MG63 (cell line): ENCODE measurements at places on chromosomes 11 and 22.

- no peak for DNase-seq
Observed at GRCh38 chr11:117287668-117288067, 3.5 kb upstream of the BACE1-AS start.

DNA sequence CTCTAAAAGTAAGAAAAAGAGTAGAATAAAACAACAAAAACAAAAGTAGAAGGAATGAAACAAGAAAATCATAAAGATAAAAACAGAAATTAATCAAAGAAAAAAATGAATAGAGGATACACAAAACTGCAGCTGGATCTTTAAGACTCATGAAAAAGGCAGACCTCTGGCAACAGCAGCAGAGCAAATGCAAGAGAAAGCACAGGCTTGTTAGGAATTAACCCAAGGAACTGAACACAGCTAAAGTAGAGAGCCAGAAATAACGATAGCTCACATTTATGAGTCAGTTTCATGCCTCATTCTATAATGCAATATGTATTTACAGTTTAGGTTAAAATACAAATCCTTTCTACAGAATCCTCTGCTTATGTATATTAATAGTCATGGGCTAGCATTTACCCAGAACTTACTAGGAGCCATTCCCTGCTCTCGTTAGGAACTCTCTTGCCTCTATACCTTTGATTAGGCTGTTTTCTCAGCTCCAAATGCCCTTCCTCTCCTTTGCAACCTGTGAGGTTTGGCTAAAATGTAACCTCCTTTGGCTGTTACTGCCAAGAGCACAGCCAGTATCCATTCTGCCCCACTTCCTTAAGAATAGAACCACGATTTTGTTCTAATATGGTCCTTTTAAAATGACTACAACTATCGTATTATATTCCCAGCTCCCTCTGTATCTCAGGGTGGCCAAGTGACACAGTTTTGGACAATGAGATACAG is 38.3 kb upstream of the NFAM1 start:
- DNase-seq, result peak; percentile 7

DNA sequence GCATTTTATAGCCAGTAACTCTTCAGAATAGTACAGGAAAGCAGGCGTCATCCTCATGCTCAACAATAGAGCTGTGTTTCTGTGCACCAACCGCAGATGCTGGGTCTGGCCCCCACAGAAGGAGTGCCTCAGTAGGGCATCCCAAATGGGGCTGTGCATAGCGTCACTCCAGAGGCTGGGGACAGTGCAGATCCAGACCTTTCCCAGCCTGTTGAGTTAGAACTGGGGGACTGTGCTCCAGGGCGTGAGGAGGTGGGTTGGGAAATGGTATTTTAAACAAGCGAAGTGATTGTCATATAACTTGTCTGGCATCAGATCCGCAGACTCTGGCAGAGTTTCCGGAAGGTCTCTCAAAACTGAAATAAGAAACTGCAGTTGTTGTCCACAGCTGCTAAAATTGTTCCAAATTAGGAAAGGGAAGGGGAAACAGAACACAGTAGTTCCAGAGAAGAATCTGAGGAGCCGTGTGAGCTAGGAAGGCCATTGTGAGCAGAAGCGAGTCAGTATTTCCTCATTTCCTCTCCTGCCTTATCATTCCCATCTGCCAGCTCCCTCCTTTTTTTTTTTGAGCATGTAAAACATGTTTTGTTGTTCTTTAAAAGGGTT is 52.2 kb downstream of the JAM3 start:
- DNase-seq, result no peak

- DNase-seq, result no peak
Observed at GRCh38 chr11:86175626-86176025, 68.9 kb upstream of the EED start.

DNA sequence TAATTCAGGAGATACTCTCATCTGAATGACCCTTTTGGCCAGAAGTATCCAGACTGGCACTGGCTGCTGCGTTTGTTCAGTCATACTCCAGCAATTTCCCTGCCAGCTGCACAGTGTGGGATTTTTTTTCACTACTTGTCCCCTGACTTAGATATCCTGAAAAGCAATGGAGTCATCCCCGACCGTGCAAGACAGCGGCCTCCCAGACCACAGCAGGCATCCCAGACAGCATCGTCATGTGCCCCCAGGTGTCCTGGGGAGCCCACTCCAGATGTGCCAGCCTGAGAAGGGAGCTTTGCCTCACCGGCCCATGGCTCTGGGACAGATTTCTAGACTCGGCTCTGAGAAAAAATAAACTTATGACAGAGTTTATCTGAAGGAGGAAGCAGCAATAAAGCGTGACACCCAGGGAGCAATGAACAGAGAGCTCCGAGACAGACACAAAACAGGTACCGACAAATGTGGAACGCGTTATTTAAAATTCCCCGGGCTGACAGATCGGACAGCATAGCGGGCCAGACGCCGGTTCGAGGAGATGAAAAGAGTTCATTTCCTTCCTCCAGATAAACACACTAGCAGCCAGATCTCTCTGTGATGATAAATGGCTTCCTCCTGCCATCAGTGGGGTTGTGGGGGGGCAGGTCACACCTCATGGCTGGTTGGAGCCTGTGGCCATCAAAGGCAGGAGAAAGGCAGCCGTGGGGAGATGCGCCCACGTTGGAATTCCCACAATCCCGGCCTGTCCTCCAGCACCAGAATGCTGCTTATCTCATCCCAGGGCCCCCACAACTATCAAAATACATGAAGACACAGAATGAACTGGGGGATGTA is 106.4 kb upstream of the FGF3 start:
- DNase-seq, result no peak

GRCh38 chr11:5246772-5247471 is 2.7 kb downstream of the HBG1 start:
- no peak for DNase-seq

- no peak for DNase-seq
Observed at GRCh38 chr11:64566915-64567891, 23.8 kb upstream of the SLC22A12 start.

GRCh38 chr11:6557063-6557462 is 46.4 kb downstream of the RRP8 start:
- no peak for DNase-seq

- DNase-seq, result no peak
Observed at GRCh38 chr11:31059529-31059928, 310.0 kb downstream of the DCDC1 start.

- DNase-seq, result no peak
Observed at GRCh38 chr22:18088825-18089568, 11.2 kb downstream of the PEX26 start.

GRCh38 chr11:112012874-112013273 is 12.3 kb upstream of the DLAT start:
- no peak for DNase-seq

DNA sequence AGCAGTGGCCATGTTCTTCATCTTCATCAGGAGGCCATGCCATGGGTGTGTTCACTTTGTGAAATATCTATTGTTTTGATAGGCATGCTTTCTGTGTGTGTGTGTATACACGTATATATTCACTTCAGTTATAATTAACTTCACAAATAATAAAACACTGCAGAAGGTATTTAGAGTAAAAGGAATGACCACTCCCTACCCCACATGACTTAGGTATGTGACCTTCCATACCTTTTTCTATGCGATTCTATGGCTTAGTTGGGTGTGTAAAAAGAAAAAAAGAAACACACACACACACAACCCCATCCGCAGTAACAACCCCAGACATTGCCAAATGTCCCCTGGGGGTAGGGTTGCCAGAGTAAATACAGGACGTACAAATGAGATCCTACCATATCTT is 72.0 kb downstream of the CYTH4 start:
- DNase-seq, result no peak

DNA sequence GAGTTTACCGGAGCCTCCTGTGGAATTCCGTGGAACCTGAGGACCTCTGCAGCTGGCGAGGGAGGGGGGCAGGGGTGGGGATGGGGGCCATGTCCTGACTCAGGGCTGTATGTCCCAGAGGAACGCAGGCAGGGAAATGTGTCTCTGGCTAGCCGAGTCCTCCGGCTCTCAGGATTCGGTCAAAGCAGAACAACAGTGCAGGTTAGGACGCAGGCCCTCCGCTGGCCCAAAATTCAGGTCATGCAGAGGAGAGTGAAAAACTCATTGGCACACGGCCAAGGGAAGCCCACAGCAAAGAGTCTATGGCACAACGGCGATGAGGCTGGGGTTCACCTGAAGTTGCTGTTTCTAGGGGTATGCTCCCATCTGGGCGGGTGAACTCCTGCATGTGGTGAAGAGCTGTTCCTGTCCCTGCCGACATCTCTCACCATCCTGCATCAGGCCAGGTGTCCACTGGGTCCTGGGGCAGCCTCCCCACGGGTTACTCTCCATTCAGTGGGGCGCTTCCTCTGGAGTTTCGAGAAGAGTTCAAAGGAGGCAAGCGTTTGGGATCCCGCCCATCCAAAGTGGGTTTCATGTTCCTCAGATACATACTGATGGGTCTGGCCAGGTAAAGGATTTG is 1055.3 kb downstream of the BRD1 start:
- no peak for DNase-seq

- DNase-seq, result no peak
Observed at GRCh38 chr22:48340727-48341709, 1486.7 kb downstream of the BRD1 start.

GRCh38 chr11:92460213-92460612 is 235.6 kb downstream of the FAT3 start:
- DNase-seq, result no peak

DNA sequence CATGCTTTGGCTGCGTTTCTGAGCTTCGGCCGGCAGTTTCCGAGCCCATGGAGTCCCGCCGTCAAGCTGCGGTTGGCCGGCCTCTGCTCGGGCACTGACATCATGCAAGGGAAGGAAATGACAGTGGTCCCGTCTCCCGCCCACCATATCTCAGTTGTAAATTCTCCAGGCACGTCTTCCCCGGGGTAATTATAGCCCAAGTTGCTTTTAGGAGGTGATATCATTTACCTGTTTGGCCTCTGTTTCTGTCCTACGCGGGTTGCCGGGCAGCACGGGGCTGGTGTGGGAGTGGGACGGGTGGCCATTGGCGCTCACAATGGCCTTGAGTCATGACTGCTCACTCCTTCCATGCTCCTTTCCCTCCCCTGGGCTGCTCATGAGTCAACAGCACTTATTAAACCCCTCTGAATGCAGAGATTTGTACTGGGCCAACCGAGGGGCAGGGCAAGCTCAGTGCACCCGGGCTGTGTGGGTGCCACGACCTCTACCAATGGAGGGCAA is 4.2 kb upstream of the ANO1 start:
- peak; percentile 56 for DNase-seq

- DNase-seq, result no peak
Observed at GRCh38 chr11:110032259-110032658, 60.9 kb upstream of the ZC3H12C start.

DNA sequence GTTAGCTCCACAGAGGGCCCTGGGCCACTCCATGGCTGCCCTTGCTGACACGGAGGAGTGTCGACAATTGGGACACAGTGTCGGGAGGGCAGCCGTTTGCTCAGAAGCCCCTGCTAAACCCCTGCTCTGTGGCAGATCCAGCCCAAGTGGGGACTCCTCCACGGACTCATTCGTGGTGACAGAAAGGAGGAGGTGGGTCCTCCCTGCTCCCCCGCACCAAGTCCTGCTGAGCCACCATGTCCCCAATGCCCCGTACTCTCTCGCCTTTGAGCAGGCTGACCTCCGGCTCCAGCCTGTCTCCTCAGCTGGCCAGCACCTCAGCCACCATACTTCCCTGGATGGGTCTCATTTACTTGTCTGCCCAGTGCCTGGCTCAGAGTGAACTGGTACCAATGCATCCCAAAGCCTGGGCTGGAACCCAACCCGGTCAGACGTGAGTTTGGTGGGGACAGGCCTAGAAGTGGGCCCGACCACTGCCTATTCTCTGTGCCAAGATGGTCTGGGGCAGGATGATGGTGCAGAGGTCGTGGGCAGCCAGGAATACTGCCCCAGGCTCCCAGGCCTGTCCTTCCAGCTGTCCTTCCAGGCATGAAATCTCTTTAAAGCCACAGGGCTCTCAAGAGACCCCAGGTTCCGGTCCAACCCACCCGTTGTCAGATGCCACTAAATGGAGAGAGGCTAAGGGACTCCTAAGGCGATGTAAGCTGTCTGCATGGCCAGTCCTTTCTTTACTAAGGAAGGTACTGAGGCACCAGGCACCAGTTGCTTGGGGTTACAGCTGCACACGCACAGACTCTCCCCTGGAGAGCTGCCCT is 4.3 kb downstream of the CBX6 start:
- no peak for DNase-seq

DNA sequence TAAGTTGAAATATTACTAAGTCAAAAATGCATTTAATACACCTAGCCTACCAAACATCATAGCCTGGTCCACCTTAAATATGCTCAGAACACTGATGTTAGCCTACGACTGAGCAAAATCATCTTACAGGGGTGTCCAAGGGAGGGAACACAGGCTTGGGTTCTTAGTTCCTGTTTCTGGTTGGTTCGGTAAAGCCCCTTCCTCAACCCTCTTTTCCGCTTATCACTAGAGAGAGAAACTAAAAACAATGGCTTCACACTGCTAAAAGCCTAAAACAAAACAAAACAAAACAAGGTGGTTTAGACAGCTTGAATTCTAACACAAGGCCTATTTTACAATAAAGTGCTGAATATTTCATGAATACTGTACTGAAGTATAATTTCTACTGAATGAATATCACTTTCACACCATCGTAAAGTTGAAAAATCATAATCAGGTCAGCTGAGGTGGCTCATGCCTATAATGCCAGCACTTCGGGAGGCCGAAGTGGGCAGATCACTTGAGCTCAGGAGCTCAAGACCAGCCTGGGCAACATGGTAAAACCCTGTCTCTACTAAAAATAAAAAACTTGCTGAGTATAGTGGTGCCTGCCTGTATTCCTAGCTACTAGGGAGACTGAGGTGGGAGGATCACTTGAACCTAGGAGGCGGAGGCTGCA is 118.0 kb downstream of the SIK3 start:
- no peak for DNase-seq

GRCh38 chr11:31972623-31973022 is 118.3 kb upstream of the RCN1 start:
- DNase-seq, result no peak

DNA sequence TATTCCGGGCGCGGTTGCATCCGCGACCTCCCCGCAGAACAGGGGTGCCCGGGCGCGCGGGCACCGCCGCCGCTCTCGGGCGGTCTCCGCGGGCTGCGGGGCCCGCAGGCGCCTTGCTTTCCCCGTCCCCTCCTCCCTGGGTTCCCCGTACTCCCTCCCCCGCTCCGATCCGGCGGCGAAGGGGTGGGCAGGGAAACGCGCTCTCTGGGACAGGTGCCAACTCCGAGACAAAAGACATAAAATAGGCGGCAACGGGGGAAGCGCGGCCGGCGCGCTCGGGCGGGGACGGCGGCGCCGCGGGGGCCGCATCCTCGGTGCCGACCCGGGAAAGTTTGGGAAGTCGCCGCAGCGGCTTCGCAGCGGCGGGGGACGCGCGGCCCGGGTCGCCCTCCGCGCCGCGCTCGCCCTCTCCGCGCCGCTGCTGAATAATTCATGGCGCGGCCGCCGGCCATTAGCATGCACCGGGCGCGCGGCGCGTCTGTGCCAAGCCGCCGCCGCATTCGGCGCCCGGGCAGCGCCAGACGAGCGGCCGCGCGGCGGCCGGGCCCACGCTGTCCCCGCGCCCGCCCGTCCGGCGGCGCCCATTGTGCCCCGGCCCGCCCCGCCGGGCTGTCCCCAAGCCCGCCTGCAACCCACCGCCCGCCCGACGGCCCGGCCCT is 78.7 kb upstream of the PPARA start:
- DNase-seq, result peak; percentile 95

GRCh38 chr11:112179601-112180000 is 4.3 kb downstream of the BCO2 start:
- no peak for DNase-seq
